ENCODE measurements at places on chromosomes 7 and 10.

DNA sequence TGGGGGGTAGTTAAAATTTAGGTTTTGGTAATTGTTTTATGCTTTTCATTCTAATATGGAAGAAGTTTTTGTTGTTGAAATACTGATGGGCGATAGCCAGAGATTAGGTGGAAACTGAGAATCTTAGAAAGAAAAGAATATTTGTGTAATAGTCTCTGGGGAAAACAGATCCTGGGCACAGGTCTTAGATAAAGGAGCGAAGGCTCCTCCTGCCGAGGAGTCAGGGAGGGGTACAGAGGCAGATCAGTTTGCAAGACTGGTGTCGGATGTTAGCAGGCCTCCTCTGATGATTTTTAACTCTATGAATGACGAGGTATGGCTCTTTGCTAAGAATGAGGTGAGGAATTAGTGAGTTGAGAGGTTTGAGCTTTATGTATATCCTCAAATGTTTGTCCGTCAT, 339.7 kb downstream of the HGF start:
- DNase-seq: no peak

DNA sequence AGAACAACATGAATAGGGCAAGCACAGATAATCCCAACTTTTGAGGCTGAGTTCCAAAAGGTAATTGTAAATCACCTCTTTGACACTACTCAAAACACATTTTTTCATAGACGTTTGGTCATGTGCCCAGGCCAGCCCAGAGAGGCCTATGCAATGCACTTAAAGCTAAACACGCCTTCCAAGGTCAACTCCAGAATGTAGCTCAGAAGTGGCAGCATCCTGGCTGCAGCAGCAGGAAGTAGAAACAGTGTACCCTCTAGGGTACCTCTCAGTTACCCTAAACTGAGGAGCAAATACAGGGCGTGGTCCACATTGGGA, 58.7 kb downstream of the OSBPL3 start:
- DNase-seq: no peak

DNA sequence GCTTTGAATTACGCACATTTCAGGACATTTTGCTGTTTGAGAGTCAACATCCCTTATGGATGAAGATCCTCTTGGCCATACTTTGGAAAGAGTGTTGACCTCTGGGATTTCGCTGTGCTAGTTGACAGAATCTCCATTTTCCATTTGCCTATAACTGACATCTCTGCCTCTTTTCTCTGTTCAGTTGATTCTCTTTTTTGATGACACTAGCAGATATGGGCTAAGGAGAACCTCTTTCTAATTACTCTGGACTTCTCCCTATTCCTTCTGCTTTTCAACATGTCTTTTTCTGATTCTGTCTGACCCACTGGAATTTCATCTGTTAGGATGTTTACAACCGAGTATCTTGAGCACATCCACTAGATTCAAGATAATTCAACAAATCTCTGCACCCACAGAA, 311.5 kb downstream of the CAMK1D start:
- no peak for DNase-seq

GRCh38 chr7:132243463-132243862, 332.8 kb downstream of the PLXNA4 start:
- no peak for DNase-seq

DNA sequence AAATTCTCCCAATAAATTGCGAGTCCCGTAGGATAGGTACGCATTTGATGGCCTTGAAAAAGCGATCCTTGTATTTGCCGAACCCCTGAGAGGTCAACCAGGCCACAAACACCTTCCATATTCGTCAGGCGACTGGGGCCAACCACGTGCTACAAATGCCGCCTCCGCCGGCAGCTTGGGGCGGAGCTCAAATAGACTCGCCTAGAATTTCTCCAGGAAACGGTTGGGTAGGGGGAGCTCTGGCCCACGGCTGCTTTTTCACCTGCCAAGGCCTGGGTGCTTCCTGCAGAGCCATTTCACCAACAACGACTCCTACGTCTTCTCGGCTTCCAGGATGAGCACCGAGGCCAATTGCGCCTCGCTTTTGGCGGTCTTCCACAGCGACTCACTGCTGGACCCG, 53.4 kb upstream of the KIF5B start:
- DNase-seq: no peak

GRCh38 chr7:270351-270983, 19.5 kb upstream of the FOXL3 start:
- DNase-seq: no peak

GRCh38 chr7:18013936-18014335, 13.7 kb downstream of the PRPS1L1 start:
- DNase-seq: no peak

DNA sequence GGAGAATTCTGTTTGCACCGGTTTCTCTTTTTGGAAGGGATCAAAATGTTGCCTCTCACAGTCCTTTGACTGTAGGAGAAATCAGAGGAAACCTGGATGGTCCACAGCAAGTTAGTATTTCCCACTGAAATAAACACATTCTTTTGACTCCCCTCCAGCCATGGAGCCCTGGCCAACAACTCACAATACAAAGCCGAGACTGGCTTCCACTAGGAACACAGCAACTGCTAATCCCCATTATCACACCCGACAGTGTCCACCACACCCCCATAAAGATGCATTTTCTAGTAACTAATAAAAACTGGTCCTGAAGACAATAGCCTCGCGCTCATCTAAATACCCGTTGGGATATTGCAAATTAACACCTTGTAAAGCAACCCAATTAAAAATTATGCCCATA, 798 bp upstream of the MACROH2A2 start:
- no peak for DNase-seq

DNA sequence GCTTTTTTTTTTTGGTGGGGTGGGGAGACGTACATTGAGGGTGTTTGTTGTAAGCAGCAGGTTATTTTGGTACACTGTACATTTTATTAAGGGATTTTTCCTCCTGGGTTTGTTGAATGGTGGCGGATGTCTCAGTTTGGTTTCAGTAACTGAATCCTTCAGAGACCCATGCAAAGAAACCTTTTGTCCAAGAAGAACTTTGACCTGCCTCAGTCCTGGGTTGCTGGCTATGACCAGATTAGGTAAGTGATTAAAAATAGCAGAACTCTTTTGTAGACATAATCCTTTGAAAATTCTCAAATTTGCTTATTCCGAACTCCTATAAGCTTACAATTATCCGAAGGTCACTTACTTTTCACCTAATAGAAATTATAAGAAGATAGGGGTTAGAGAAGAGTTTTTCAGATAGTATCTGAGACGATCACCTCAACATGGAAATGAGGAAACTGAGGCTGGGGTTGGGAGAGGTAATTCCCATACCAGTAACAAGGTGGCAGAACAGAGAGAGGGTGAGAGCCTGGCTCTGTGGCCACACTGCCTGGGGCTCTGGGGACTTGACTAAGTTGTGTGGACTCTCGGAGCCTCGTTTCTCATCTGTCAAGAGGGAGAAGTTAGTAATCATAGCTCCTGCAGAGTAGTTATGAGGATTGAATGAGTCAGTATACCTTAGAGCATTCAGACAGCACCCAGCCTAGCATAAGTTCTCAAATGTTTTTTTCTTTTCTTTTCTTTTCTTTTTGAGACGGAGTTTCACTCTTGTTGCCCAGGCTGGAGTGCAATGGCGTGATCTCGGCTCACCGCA, 87.4 kb downstream of the CCNY start:
- no peak for DNase-seq

GRCh38 chr10:125157505-125157904, 2.9 kb downstream of the CTBP2 start:
- no peak for DNase-seq

- no peak for DNase-seq
Measured at GRCh38 chr7:111090846-111091245, at the start of gene LRRN3. TSS of gene LRRN3 (plus strand) at chr7:111091127. CDS start at chr7:111122773, 31,646 bp downstream.

DNA sequence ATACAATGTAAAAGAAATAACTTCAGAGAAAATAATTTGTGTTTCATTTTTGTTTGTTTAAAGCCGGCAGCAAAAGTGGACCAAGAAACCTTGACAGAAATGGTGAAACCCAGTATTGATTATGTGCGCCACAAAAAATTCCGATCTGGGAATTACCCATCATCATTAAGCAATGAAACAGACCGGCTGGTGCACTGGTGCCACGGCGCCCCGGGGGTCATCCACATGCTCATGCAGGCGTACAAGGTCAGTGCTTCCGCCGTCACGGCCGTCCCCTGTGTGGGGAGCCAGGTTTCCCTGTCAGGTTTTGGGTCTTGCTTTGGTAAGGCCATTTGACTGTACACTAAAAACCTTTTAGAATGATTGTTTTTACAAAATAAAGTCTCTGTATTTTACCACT, 46.7 kb downstream of the LANCL2 start:
- DNase-seq: no peak

- DNase-seq: no peak
Measured at GRCh38 chr7:72111086-72111485, 301.1 kb downstream of the CALN1 start.

DNA sequence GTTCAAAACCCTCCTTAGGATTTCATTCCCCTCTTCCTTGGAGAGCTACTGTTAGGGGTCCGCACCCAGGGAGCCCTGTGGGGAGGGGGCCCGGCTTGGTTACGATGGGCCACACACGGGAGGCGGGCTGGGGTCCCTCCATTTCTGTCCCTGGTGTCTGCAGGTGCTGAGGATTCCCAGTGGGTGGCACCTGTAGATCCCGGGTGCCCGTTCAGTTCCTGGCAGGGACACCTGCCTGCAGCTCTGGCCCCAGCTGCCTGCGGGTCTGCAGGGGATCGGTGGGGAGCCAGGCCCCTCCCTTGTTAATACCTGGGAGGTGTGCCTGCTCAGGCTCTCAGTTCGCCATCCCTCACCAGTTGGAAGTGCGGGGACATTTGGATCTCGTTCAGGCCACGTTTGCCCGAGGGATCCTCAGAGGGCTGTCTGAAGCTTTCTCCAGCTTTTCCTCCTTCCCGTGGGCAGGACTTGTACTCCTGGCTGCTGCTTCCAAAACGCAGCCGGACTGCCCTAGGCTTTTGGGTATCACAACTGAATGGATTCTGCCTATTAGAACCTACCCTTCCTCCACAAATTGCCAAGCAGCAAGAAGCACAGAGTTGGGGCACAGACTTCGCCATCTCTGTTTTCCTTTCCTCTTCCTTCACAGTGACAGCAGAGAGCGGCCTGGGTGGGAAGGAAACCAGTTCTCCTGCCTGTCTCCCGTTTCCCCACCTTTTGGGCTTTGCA, 22.3 kb upstream of the IL15RA start:
- DNase-seq: no peak

DNA sequence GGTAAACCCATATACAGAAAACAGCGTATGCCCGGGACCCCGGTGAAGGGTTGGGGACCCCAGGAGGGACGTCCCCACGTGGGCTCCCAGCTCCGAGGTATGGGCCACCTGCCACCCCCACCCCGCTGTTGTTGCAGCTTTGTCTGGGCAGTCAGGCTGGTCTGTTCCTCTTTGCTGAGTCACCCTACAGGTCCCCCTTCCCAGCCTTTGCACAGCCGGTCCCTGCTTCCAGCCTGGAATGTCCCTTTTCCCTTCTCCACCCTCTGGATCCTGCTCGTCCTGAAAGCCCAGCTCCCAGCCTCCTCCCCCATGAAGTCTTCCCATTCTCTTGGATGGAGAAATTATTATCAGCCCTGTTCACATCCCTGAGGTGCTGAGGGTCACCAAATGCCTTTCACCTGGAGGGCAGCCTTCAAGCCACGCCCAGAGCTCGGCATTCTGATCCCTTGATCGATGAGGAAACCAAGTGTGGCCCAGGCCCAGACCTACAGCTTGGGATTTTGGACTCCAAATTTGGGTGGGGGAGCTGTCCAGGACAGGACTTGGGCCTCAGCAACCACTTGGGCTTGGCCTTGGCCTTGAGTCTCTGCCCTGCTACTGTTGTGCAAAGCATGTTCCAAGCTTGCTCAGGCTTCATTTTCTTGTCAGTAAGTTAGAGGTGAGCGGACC, 2.6 kb downstream of the CLDN4 start:
- DNase-seq: no peak

DNA sequence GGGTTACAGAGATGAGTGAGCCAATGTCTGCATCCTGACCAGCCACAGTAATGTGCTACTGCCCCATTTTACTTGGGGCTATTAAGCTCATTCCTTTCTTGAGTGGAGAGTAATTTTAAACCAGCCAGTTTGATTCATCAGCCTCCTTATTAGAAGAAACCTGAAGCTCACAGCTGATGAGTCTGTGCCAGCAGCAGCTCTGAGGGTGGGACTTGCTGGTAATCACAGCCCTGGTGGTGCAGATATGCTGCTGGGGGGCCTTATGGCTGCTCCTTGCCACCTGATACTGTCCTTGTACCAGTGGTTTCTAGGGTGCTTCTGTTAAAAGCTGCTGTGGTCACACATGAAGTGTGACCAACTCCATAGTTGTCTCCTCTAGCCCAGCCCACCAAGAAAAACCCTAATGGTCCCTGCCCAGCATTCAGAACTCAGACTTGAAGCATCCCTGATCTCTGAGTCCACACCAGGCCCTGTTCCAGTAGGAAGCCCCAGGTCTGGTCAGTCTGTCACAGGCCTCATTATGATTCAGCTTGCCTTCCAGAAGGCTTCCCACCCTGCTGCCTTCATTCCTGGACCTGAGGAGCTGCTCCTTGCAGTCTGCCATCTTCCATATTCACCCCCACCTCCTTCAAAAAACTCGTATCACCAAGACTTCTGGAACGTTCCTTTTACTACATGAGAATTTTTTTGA, 28.9 kb upstream of the RBM20 start:
- no peak for DNase-seq

- DNase-seq: no peak
Measured at GRCh38 chr10:17116193-17116592, 13.4 kb downstream of the CUBN start.

DNA sequence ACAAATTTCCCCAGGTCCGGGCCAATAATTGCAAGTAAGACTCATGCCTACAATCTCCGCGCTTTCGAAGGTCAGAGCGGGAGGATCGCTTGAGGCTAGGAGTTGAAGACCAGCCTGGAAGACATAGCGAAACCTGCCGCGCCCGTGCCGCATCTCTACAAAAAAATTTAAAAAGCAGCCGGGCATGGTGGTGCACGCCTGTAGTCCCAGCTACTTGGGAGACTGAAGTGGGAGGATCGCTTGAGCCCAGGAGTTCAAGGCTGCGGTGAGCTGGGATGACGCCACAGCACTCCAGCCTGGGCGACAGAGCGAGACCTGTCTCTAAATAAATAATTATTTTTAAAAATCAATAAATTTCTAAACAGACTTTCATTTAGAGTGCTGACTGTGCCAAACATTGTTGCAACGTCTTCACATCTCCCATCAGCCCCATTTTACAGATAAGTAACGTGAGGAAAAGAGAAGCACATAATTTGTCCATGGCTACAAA, 494 bp upstream of the CFAP43 start:
- no peak for DNase-seq

GRCh38 chr7:151483711-151483983, 36.0 kb downstream of the RHEB start:
- DNase-seq: no peak

DNA sequence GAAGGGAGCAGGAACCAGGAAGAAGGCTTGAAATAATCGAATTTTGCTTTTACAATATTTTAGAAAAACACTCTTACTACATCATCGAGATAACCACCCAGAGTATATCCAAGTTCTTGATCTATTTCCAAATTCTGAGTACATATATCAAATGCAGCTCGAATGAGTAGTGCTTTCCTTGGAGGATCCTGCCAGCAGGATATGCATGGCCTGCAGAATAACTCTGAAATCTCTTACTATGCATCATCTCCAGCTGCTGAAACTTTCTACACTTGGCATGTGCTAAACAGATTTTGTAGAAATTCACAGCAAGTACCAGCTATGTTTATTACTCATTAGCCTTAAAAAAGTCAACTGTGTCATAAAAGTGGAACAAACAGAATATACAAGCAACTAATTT, 44.0 kb upstream of the ANK3 start:
- peak; percentile 48 for DNase-seq

Measured in brain pericyte (primary cell).